ENCODE measurements at places on chromosomes 2 and 18.

DNA sequence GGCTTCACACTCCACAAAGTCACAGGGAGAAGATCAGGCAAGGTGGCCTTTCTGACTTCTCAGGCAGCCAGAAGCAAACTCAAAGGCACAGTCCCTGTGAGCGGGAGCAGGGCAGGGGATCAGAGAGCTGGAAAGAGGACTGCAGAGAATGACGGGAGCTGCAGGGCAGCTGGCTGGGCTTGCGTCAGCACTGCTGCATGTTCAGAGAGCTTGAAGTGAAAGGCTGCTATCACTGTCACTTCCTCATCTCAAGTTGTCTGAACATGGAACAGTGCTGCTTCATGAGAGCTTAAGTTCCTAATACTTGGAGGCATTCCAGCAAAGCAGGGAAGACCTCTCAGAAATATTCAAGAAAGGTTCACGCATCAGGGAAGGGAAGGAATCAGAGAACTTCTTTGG is 20.4 kb downstream of the TGFBRAP1 start:
- DNase-seq: no peak

DNA sequence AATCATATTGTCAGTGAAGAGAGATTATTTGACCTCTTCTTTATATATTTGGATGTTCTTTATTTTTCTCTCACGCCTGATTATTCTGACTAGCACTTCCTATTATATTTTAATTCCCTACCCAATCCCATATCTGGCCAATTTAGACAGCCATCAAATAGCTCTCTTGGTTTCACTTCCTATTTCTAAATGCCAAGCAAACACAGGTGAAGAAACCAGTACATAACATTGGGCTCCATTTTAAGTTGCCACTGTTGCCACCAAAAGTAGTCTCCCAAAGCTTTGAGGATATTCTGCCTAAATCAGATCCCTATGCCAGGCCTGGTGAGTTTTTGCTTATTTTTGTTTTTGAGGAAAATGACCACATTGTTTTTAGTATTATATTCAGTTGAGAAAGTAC is 547.0 kb downstream of the MBD2 start:
- no peak for DNase-seq

GRCh38 chr18:73458186-73458964 is 590.6 kb upstream of the NETO1 start:
- DNase-seq: no peak

GRCh38 chr18:37304012-37304680 is 261.5 kb downstream of the CELF4 start:
- DNase-seq: no peak

DNA sequence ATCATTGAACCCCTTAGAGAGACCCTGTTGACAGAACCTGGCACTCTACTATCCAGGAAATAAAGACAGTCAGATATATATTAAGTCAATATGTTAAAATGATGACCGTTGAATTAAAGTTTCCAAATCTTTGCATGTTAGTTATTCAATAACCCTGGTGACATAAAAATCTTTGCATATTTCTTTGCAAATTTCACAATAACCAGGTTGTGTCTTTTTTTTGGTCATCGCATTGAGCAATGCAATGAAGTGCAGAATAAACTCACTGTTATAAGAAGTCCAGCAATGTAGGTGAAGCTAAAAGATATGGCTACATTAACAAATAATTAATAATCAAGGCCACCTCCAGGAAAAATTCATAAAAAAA is 596.9 kb downstream of the NYAP2 start:
- no peak for DNase-seq

GRCh38 chr18:70301667-70302066 is 12.8 kb downstream of the SOCS6 start:
- no peak for DNase-seq

DNA sequence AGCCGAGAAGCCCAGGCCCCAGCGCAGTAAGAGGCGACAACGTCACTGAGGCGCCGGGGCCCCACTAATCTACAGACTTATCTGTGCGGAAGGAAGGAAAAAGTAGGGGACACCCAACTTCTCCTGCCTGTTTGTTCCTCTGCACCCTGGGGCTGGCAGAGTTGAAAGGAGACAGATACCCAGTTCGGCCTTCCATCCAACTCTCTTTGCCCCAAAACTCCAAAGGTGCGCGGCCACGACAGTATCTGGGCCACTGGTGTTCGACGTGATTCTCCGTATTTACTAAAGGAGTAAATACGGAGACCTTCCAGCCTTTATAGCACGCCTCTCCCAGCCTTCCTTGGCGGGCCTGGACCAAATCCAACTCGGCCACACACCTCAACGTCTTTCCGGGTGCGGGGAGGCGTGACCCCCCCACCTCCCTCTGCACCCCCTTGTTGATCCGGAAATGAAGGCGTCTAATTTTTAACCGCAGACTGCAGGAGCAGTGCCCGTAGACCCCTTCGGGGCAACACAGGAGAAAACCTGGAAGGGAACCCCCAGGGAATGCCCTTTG is 1.6 kb downstream of the SMAD7 start:
- DNase-seq: peak; percentile 37

GRCh38 chr2:235406430-235406829 is 87.4 kb upstream of the AGAP1 start:
- DNase-seq: no peak

DNA sequence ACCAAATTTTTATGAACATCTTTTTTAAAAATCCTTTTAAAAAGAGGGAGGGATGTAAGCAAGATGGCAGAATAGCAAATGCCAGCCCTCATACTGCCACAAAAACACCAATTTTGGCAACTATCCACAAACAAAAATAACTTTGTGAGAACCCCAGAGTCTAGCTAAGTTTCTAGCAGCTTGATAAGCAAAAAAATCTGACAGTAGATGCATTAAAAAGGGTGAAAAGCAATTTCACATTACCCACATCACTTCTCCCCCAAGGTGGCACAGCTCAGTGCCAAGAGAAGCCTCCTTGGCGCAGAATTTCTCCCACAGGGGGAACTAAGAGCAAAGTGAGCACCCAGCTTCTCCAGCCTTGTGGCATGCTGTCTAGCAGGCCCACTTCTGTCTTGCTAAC is 74.6 kb downstream of the L3MBTL4 start:
- DNase-seq: no peak

DNA sequence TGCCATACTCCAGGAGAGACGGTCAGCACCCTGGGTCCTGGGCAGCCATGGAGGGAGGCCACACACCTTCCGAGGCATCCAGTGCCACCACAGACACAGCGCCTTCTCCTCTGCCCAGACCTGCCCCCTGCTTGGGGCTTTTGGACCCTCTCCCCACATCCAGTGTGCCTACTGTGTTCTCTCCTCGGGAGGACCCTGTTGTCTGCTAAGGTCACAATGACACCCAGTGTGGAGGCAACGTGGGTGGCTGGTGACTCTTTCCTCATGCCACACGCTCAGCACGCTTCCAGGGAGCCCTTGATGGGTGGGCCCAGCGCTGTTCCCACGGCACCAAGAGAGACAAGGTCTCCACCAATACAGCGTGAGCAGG is 251.9 kb downstream of the EIPR1 start:
- DNase-seq: no peak

DNA sequence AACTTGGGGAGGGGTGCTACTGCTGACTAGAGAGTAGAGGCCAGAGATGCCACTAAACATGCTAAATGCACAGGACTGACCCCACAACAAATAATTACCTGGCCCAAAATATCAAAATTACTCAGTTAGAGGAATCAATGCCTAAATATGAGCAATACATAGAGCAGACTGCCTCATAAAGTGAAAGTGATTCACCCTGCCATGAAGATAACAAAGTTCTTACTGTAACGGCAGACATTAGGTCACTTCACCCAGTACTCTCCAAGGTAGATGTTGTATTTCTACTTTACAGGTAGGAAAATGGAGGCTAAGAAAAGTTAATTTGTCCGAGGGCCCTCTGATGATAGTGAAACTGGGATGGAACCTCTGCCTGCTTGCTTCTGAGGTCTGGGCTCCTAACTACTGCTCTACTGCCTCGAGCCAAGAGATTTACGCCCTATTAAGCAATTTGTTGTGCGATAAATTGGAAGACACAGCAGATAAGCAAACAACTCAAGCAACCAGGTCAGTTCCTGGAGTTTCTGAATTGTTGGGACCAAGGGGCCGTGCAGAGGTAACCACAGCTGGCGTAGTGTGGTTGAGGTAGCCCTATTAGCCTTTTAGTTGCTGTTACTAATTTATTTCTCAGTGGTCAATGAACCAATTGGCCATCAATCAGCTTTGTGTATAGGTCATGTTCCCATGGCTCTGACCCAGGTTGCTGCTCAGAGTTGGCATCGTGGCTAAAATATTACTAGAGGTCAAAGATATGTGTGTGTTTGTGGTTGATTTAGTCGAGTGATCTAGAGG is 4.8 kb downstream of the DHRS9 start:
- no peak for DNase-seq

DNA sequence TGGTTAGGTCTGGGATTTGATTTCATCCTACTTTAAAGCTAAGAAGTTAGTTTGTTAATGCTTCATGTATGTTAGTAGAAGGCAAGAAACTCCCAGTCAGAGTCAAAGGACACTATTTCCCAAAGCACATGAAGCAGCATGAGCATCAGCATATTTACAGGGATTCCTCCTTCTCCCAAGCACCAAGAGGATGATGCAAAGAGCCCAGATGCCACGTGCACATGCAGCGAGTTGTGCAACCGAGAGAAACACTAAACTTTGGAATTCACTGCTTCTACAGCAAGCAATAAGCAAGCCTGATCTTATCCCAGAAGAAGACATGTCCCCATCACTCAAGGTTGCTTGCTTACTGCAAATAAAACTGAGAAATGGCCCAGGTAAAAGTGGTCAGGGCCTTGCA is 32.5 kb downstream of the CPO start:
- no peak for DNase-seq

DNA sequence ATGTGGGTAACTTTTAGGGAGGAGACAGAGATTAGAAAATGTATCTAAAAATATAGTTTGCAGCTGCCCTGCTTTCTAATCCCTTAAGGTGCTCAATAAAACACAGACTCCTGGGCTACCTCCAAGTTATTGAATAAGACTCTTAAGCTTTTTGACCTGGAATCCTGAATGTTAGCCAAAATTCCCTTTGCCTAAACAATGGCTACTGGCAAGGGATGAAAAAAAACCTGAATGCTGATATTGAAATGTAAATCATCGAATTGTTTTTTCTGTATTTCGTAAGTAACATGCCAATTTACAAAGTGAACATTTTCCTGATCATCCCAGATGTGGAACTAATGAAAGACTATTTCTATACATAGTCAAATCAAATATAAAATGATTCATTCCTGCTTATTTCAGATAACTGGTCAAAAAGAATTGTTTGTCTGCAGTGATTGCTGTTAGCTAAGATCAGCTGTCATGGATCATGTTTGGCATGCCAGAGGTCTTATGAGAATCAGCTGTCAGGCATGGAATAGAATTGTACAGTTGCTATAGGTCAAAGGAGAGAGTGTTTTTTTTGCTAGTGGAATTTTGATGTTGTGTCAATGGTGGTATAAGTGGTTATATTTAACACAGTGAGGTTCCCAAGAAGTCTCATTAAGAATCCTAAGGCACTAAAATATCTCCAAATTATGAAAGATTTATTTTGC is 363.6 kb upstream of the CWC22 start:
- DNase-seq: no peak

DNA sequence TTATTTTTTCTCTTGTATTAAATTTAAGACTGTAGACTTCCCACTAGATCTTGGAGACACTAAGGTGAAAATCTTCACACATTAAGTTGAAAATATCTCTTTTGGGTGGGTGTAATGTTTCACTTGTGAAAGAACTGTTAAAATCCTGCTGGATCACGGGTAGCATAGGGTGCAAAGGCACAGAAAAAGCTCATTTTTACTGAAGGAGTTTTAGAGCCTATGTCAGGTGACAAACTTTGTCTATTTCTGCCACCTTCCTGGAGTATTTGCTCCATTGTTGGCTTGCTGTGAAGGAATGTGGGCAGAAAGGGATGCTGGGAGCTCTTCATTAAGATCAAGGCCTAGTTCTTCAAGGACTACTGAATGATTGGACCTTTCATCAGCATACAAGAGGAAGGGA is 119.4 kb downstream of the FMNL2 start:
- no peak for DNase-seq

DNA sequence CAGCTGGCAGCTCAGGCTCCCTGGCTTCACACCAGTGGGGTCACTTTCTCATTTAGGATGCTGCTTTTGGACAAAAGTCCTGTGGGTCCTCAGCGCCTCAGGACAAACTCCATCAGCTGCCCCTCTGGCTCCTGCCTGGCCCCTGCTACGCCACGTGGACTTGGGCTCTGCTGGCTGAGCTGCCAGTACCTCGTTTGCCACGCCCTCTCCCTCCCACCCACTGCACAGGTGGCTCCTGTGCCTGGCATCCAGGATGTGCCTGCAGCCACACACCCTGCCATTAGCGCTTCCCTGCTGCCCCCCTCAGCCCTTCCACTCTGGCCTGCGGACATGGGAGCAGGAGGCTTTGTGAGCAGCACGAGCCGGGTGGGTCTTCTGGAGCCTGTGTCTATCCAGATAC is 118.9 kb downstream of the ZNF236 start:
- no peak for DNase-seq

DNA sequence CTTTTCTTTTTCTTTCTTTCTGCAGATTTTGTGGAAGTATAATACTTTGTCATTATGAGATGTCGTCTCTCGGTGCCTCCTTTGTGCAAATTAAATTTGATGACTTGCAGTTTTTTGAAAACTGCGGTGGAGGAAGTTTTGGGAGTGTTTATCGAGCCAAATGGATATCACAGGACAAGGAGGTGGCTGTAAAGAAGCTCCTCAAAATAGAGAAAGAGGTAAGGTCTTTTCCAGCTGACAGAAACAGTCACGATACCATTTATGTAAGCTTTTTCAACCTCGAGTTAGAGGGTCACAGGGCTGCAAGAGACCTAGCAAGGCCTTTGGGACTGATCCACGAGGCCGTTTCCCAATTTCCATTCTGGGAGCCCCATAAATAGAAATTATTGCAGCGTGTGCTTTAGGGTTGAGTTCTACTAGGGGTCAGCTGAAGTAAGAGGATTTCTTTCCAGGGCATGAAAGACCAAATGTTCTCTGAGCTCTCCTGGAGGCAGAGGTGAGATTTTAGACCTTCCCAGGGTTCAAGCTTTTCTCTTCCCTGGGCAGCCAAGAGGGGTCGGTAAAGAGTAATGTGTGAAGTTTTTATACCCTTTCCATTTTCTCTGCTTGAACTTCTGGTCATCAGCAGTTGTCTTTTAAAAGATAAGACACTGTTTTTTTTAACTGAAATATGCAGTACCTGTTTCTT is 15.5 kb downstream of the MAP3K20 start:
- no peak for DNase-seq

DNA sequence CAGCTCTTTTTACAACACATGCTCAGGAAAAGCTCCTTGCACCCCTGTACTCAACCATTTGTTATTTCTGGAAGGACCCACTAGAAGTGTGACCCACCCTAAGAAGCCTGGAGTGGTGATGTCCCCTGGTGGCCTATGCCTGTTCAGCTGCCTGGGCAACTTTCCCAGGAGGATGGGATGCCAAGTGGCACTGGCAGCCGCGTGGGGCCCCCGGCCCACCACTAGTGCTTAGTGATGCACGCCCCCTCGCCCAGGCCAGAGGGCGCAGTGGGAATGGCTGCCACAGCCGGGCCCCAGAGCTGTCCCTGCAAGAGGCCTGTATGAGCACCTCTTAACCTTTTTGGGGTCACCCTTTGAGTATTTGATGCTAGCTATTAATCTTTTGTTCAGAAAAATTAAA is 18.1 kb downstream of the IMPA2 start:
- DNase-seq: no peak

- DNase-seq: no peak
Observed at GRCh38 chr2:138997856-138998517, 217.8 kb upstream of the NXPH2 start.

All from activated naive CD8-positive, alpha-beta T cell treated with anti-CD3 and anti-CD28 coated beads for 36 hours (primary cell).